Activated T-helper 2 cell treated with anti-CD3 and anti-CD28 coated beads, Interferon-gamma antibody, Interleukin-2, Interleukin-4, amounts not matched to agents 10 μg/mL and 5 μg/mL and 100 μg/mL, durations not matched to agents 14 hours and 24 hours and 36 hours (primary cell): ENCODE measurements at places on chromosomes 2 and 18. TPM values are rescaled to one million over a fixed set of nuclear protein-coding genes. Genes with fewer than 3 reads are reported as not detected.

DNA sequence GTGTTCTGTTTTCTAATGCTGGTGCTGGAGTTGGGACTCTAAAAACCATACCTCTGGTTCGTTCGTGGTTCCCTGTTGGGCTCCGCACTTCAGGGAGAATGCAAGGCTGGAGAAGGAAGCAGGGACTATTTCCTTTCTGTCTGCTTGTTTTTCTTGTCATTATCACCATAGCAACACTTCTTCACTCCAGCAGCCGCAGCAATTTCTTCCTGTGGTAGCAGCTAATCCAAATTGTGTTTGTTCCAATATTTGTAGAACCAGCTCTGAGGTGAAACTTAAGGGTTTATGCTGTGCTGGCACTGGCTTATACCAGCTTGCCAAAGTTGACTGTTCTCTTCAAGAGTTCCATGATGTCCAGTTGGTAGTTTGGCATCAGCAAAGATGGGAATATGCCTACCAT is 301.4 kb upstream of the SYT4 start:
- DNase-seq = no peak

- no peak for DNase-seq
Observed at GRCh38 chr2:2097549-2097948, 233.5 kb downstream of the MYT1L start.

- DNase-seq = no peak
Observed at GRCh38 chr18:3368193-3368592, 81.8 kb upstream of the TGIF1 start.

DNA sequence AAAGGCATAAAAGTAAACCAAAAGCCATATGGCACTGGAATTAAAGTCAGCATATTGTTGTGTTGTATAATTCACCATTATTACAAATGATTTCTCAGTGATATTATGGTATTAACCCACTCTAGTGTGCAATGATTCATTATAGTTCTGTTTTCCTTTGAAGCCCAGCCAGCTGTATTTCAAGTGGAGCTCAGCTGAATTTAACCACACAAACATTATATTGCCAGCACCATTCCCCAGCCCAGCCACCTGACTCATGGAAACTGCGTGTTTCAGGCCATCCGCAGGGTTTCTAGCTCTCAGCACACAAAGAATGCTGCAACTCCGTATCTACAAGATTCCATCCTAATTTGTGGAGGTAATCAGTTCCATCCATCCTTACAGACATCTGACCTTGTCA is 166.8 kb upstream of the CHAC2 start:
- DNase-seq = no peak

- no peak for DNase-seq
Observed at GRCh38 chr18:77222464-77222863, 27.2 kb upstream of the GALR1 start.

ALLC gene
- not detected in 2 replicates for total RNA-seq

TOGARAM2 gene
- total RNA-seq = 3.0 and 4.0 TPM in 2 replicates

GRCh38 chr2:109473616-109474318 is 140.0 kb downstream of the SEPTIN10 start:
- DNase-seq = no peak

DNA sequence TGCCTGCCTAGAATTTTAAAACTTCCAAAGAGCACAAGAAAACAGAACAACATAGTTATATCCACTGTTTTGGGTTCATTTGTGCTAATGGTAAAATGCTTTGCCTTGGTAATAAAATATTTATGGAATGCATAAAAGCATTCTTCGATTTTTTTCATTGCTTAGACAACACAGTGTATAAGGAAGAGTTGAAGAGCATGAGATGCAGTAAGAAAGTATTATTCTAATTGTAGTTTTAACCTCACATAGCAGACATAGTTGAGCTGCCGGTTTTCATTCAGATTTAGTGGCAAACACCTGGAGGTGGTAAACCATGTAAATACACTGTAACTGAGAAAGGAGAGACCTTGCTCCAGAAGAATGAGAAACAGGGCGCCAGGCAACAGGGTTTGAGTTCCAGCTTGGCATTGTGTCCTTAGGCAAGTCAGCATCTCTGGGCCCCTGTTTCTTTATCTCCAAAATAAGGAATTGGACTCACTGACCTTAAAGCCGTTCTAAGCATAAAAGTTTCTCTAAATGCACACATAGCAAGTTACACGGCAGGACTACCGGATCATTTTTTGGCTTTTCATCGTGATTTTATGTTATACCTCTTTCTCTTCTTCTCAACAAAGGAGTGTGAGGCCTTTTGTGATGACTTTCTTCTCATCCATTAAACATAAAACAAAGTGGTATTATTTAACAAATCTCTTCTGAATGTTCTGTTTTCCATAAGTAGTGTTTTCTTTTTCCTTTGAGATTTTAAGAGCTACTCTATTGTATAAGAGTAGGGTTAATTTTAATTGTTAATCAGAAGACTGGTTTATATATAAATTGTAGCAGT is 7.9 kb downstream of the UGP2 start:
- DNase-seq = no peak

ZNF236 gene
- total RNA-seq = 19.8 and 22.9 TPM in 2 replicates

NEU4 gene
- total RNA-seq = 3.2 and 3.9 TPM in 2 replicates

ALKAL2 gene
- 16.3 and 17.6 TPM in 2 replicates for total RNA-seq

DNA sequence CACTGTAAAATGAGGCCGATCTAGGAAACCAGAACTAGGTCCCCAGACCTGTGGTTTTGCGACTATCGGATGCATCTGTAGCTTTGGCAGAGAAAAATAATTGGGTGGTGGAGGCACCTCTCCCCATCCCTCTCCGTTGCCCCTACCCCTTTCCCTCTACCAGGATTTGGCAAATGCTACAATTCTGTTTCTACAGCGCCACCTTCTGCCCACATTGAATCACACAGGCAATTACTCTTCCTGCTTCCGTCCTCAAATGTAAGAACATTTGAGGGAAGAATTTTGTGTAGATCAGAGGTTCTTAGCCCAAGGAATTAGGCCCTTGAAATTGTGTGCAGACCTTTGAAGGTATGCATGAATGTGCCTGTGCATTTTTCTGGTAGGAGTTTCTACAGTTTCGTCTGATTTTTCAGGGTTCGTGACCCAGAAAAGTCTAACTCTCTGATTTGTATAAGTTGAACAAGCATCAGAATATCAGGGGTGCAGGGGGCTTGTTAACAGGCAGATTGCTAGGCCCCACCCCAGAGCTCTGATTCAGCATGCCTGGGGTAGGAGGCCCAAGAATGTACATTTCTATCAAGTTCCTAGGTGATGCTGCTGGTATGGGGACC is 11.2 kb downstream of the ATP6V1B1 start:
- peak; percentile 34 for DNase-seq

BOLL gene
- not detected in 2 replicates for total RNA-seq

LONRF2 gene
- total RNA-seq = 0.21 and 0.28 TPM in 2 replicates

GRCh38 chr2:139836769-139837168 is 1056.6 kb upstream of the NXPH2 start:
- no peak for DNase-seq

RBBP8 gene
- total RNA-seq = 92.8 and 94.5 TPM in 2 replicates

GPR17 gene
- not detected in 2 replicates for total RNA-seq

DNA sequence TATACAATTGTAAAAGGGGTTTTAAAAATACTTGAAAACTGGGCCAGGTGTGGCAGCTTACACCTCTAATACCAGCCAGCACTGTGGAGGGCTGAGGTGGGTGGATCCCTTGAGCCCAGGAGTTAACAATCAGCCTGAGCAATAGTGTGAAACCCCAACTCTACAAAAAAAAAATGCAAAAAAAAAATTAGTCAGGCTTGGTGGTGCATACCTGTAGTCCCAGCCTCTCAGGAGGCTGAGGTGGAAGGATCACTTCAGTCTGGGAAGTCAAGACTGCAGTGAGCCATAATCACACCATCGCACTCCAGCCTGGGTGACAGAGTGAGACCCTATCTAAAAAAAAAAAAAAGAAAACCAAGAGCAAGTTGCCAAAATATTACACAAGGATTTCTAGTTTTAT is 182.7 kb downstream of the UBE2E3 start:
- DNase-seq = no peak

DNA sequence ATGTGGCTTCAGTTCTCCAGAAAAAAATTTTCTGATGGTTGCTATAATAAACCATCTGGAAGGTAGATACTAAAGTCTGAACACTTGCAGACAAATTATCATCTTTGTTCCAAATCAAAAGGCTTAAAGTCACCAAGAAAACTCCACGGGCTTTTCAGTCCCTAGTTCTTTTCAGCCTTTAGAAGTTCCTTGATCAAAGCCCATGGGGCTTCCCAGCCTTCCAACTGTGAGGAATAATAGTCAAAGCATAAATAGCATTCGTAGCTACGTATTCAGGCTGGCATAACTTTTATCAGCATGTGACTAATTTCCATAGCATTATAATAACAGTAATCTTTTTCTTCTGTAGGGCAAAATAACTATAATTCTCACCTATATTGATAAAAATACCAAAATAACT is 13.9 kb downstream of the SCG2 start:
- DNase-seq = no peak

TUBB8B gene
- not detected in 2 replicates for total RNA-seq

DNA sequence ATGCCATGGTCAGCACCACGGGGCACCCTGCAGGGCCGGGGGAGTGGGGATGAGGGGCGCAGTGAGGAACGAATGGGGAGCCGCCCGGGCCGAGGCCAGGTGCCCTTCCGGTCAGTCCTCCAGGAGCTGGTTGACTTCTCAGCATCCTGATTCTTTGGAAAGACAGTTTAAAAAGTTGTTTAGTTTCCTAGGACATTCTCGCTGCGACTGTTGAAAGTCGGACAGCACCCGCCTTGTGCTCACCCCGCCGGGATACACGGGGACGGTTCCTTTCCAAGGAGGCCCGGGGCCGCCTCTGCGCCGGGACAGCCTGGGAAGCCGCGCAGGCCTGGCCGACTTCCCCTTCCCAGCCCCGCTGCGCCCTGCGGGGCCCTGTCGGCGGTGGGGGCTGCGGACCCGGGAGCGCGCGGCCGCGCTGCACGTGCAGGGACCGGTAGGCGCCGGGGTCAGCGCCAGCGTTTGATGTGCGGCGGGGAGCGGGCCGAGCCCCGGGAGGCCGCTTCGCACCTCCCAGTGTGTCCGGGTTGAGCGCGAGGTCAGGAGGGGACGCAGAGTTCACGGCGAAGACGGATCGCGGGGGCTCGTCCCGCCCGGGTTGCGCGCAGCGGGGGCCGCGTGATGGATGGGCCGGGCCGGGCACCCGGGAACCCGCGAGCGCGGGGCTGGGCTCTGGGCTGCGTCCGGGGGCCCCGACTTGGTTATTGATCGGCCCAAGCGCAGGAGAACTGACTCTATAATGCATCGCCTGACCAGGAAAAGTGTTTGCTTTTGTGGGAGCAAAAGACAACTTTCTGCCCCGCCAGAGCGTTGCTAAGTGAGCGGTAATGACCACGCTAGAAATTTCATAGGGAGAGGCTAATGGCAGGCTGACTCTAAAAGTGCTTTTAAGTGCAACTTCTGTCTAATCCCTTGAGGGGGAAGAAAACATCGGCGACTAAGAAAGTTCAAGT is 28.0 kb upstream of the SMIM21 start:
- no peak for DNase-seq

GRCh38 chr2:120830096-120830830 is 94.6 kb downstream of the GLI2 start:
- no peak for DNase-seq

DNA sequence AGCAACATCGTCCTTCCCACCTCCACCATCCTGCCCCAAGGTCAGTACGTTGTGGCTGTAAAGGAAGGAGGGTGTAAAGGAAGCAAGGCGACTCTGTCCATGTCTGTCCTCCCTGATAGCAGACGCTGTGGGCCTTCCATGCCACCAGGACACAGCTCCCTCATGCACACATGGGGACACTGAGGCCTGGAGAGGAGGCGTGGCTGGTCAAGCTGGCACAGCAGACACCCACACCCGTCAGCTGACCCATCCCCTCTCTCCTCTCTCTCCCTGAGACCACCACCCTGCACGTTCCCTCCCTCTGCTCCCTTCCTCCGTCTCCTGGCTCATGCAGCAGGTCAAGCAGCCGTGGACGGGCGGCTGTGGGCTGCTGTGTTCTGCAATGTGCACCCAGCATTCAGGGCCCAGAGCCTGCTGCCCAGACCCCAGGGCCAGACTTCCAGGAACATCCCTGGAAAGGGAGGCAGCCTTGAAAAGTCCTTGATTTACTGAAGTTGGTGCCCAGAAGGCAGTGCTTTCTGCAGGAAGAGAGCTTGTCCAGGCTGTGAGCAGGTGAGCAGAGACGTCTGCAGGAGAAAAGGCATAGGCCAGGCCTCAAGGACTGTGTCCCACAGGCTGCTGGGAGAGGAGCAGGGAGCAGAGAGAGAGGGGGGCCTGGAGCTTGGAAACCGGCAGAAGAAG is 133.6 kb downstream of the DDX1 start:
- DNase-seq = no peak

- no peak for DNase-seq
Observed at GRCh38 chr2:117607202-117607601, 207.3 kb upstream of the DDX18 start.

DNA sequence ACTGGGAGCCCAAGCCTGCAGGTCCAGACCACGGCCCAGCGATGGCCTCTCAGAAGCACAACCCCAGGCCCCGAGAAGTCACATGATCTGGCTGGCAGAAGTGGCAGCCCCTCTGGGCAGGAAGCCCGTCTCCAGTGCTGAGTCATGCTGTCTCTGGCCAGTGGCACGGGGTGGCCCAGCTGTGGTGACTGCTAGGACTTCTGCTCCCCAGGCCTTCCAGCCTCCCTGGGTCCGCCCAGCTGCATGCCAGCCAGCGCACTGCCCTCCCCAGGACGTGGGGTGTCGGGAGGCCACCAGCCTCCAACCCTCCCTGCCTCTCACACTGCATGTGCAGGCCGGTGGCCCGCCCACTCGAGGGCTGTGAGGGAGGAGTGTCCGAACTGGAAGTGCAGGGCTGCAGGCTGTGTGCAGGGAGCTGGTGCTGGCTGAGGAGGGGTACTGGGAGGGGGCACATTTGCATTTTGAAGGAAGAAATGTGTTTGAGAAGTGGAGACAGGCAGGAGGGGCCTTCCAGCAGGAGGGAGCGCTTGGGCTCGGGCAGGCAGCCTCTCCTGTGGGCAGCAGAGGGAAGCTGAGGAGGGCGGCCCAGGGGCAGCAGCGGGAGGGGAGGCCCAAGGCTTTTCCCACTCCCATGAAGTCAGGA is 17.0 kb upstream of the HPCAL1 start:
- DNase-seq = no peak

MERTK gene
- 1.0 and 1.4 TPM in 2 replicates for total RNA-seq

DNA sequence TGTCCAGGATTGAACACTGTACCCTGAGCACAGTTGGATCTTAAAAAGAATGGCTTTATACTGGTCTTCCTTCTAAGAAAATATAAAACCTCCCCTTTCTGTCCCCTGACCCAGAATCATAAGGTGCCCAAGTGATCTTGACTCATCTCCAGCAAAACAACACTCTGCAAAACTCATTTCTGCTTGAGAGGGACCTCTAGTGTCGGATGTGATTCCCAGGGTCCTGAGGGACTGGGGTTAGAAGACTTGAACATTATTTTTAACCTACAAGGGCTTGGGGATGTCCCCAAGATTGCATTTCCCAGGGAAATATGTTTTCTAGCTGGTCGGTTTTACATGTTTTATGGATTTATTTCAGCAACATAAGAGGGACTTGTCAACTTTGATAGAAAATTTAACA is 1318.5 kb upstream of the CELF4 start:
- no peak for DNase-seq

NABP1 gene
- total RNA-seq = 39.9 and 40.0 TPM in 2 replicates

GRCh38 chr2:37323781-37324535 is 675 bp downstream of the PRKD3 start:
- peak; percentile 20 for DNase-seq
